Omental fat pad (tissue), 4 donors: ENCODE measurements at places on chromosomes 3 and 15.

DNA sequence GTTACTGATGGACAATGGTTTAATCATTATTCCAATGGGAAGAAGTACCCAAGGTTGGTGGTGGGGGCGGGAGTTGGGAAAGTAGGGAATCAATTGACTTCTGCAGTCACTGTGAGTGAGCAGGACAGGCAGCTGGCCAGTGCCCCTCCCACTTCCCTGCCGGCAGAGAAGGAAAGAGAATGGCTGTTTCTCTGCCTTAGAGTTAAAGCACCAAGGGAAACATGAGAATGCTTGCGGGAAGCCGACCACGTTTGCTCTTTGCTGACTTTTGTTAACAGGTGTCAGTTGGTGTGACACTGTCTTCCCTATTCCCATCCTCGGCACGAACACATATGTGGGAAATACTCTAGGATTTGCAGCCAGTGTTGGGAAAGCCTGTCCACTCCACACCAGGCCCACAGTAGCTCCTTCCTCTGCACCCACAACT lies 33.5 kb upstream of the MFSD1 start:
- DNase-seq, result no peak

DNA sequence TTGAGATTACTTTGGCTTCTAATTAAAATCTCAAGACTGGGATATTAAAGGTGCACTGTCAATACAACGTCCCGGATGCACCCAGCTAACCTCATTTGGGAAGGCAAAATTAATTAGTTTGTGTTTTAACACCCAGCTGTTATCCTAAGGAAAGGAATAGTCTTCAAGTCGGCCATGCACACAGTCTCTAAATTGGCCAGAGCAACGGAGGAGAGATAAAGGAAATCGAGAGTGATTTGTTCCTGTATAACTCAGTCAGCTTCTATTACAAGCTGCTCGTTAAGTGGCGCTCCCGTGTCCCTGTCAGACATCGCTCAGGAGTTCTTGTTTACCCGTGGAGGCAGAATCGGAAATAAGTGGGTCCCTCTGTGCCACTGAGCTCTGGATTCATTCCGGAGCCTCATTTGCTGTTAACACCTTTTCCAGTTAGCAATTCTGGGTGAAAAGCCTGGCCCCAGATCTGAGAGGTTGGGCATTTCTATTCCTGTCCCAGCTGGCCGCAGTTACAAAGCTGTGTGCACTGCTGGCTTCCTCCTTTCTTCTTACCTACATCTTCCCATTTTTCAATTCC lies 63.9 kb downstream of the ST8SIA2 start:
- no peak for DNase-seq

GRCh38 chr3:144127700-144128099 lies 156.1 kb downstream of the DIPK2A start:
- no peak for DNase-seq

DNA sequence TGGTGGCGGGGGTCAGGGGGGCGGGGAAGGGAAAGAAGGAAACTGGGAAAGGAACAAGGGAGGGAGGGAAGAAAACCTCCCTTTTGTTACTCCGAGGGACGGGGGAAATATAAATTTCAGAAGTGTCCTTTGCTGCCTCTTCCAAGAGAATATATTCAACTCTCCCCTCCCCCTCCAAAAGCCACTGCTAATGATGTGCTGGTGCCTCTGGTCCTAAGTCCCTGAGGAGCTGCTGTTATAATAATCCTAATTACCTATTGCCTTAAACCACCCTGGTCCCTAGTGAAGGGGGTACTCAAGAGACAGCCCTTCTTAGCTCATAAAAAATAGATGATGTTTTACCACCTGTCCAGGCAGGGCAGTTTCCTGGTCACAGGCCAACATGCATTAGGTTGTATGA lies 118.3 kb upstream of the TRIM42 start:
- no peak for DNase-seq

DNA sequence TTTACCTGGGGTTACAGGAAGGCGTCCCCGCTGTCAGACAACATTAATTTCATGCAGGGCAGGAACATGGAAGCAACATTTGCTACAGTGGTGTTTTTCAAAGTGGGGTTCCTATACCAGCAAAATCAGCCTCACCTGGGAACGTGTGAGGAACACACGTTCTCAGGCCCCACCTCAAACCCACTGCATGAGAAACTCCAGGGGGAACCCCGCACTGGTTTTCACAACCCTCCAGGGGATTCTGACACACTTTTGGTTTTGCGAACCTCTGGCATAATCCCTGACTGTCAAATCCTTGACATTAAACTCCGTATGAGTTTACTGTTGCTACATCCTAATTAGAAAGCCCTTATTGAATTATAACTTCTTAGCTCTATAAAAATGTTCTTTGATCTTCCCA lies 127.7 kb downstream of the LRRK1 start:
- no peak for DNase-seq

DNA sequence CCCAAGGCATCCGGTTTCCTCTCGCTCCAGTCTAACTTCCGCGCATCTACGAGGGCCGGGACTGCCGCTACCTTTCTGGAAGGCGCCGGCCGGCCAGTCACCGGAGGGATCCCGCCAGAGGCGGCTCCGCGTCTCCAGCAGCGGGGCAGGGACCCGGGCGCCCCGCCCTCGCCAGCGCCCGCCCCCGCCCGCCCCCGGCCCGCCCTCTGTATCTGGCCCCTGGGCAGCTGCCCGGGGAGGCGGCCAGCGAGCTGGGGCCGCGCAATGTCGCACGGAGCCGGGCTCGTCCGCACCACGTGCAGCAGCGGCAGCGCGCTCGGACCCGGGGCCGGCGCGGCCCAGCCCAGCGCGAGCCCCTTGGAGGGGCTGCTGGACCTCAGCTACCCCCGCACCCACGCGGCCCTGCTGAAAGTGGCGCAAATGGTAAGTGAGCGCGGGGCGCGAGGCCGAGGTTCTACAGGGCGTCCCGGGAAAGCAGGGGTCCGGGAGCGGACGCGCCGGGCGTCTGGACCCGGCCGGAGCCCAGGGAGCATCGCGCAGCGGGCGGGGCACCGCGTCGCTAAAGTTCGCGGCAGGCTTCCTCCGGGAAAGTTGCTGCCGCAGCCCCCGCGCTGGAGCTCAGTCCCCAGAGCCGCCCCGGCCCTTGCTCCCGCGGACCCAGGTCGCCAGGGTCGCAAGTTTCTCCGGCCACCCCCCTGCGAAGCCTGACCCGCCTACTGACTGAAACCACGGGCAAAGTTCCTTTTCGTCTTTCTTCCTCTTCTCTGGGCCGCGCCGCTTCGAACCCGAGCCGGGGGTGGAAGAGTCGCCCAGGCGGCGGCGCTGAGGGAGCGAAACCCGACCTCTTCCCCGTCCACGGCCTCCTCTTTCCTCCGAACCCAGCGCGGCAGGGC lies at the start of gene CMTM7:
Gene CMTM7 (plus strand): TSS at position 211 of the 893 bp plus-strand sequence. CDS start 54 bp downstream, at position 265.
- DNase-seq, result no peak

- no peak for DNase-seq
These were observed 70.9 kb downstream of the DCUN1D1 start for GRCh38 chr3:182909318-182910040.

GRCh38 chr15:95973566-95974256 lies 356.8 kb upstream of the NR2F2 start:
- DNase-seq, result no peak

DNA sequence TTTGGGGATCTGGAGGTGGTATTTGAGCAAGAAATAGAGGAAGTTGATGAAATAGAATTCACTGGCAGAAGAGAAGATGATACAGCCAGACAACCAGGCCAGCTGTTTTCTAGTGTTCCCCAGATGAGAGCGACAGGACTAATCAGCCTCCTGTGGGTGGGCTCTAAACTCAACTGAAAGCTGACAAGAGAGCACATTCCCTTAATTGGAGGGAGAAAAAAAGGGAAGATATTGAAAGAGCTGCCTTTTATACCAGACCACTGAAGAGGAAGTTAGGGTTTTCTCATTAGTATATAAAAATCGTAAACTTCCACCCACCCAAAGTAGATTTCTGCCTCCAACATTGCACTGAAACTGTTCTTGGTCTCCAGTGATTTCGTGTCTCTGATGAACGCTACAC lies 6.5 kb upstream of the TM4SF19 start:
- no peak for DNase-seq

- DNase-seq, result no peak
These were observed 69.2 kb downstream of the ATP8B4 start for GRCh38 chr15:50049871-50050270.

DNA sequence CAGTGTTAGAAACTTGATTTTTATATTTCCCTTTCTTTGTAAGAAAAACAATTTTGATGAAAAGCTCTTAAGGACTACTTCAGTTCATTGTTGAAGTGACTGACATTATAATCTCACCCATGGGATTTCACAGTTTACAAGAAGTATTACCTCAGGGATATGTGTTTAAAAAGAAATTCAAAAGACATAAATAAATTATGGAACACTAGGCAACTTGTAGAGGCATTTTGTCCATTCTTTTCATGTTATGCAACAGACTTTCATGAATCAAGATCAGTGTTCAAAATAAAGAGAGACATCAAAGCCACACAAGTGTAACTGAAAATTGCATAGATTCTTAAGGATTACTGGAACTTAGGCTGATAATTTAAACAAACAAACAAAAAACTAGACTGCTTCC lies 196.8 kb upstream of the AGTR1 start:
- no peak for DNase-seq

- no peak for DNase-seq
These were observed 38.7 kb downstream of the RNF111 start for GRCh38 chr15:59026207-59026606.

DNA sequence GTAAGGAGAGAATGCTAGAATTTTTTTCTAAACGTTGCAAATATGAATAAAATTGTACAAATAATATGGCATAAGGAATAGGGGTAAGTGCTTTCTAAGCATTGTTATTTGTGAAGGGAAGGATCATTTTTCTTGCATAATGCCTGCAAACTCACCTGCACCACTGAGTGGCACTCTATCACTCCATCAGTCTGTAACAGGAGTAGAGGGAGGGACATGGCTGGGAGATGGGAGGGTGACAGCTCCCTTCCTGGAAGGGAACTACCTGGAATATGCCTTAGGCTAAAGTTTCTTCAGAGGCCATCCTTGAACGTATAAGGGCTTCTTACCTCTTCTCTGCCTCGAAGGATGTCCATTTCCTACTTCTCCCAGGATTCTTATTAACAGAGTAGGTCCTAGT lies 3.0 kb downstream of the NAALADL2 start:
- DNase-seq, result no peak

DNA sequence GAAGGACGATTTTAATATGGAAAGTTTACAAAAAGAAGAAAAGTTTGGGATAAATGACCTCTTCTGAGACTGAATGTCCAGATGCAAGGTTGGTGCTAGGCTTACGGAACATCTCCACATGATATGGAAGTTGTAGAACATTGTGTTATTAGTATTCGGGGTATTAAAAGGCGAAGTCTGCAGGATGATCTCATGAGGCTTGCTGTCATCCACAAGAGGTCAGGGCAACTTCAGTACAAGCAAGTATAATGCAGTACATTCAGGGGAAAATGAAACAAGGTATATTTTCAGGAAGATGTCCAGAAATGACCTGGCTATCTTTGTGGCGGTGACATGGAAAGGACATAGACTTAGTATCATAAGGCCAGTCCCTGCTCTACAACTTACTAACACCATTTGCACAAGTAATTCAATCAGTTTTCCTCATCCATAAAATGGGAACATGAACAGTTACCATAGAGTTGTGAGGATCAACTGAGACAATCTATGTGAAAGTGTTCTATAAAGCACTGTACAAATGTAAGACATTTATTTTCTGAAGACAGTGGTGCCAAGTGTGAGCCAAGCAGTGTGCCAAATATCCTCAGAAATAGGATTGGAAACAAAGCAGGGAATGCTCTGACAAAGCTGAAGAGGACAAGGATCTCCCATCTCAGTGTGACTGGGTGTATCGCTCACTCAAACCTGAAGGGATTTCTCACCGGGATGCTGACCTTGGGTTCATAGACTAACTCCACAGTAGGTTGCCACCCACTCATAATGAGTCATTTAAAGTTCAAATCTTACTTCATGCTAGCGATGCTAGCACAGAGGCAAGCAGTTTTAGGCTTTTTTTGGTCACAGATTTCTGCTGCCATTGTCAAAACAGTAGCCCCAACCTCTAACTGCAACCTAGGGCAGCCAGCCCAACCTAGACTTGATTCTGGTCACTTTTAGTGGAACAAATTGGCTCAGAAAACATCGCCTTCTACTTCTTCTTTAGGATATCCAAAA lies 118.3 kb downstream of the TIGIT start:
- DNase-seq, result no peak

GRCh38 chr15:79562403-79562815 lies 130.3 kb downstream of the MINAR1 start:
- DNase-seq, result no peak

GRCh38 chr3:136336329-136337100 lies 86.4 kb downstream of the PCCB start:
- no peak for DNase-seq

- DNase-seq, result no peak
These were observed 263 bp upstream of the UTS2B start for GRCh38 chr3:191330530-191331048.

DNA sequence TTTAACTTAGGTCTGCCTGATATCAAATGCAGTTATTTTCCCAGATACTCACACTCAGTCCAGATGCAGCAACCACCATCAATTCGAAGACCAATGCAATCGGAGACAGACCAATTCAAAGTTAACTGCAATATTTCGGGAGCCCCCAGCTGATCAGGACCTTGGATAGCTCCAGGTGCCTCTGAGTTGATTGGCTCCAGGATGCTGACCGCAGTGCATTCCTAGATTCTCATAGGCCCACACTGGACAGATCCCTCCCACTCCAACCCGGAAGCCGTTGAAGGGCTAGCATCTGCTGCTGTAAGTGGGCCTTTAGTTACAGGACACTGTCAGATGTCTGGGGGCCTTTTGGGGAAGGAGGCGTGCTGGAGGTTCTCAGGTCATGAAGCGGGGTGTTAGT lies 89.5 kb upstream of the ATP2B2 start:
- no peak for DNase-seq

GRCh38 chr15:58627701-58628100 lies 121.8 kb downstream of the ADAM10 start:
- DNase-seq, result no peak

DNA sequence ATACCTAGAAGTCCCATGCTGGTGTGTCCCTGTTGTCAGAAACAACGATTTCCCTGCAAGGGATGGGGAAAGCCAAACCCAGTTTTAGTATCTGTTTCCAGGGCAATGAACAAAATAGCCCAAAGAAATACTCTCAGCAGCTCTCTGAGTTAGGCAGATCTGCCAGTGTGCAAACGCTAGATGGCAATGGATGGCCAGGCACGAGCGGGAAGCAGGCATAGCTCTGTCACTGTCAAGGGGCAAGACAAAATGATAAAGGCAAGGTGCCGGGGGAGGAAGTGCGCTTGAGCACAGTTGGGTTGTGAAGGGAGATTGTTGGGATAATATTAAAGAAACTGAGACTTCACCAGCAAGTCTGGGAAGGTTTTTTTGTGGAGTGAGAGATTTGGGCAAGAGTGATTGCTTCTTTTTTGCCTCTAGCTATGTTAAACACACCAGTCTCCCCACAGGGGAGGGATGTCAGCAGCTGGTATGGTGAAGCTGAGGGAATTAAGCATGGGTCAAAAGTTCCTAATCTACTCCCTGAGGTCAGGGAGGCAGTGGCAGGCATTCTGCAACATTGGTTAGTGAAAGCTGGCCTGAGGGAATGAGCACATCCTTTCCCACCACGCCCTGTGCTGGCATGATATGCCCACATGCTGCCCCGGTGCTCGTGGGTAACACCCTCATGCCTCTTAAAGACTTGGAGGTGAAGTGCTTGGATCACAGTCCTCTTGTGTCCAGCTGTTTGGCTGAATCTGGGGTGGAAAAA lies 117.5 kb downstream of the PDCD6IP start:
- DNase-seq, result no peak

GRCh38 chr3:186551387-186551786 lies 7.2 kb upstream of the CRYGS start:
- no peak for DNase-seq

- DNase-seq, result no peak
These were observed 188.2 kb downstream of the ATP10A start for GRCh38 chr15:25674913-25675312.
